Posterior vena cava (tissue), 2 donors: ENCODE measurements at places on chromosomes 3 and 15.
A peak's percentile ranks its signal among the peaks of the same experiment; 100 is the strongest.

DNA sequence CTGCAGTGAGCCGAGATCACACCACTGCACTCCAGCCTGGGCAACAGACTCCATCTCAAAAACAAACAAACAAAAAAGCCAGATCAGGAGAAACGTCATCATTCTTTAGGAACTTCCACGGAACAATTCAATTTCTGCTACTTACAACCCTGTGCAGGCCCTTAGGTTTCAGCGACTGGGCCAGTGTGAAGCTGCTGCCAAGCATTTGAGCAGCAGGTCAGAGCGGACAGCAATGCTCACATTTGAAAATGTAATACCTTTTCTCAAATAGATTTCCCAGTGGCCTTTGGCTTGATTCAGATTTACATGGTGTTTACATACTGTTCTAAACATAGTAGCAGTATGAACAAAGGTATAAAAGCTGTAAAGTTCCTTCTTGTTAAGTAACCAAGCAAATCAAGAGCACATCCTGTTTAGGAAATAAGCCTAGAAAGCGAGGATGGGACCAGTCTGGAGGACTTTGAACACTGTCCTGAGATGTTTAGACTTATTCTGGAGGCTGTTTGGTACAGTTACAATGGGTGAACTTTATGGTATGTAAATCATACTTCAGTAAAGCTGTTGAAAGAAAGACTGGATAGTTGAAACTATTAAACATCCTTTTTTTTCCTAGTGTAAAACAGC lies 141.2 kb downstream of the HCN4 start:
- DNase-seq: no peak

DNA sequence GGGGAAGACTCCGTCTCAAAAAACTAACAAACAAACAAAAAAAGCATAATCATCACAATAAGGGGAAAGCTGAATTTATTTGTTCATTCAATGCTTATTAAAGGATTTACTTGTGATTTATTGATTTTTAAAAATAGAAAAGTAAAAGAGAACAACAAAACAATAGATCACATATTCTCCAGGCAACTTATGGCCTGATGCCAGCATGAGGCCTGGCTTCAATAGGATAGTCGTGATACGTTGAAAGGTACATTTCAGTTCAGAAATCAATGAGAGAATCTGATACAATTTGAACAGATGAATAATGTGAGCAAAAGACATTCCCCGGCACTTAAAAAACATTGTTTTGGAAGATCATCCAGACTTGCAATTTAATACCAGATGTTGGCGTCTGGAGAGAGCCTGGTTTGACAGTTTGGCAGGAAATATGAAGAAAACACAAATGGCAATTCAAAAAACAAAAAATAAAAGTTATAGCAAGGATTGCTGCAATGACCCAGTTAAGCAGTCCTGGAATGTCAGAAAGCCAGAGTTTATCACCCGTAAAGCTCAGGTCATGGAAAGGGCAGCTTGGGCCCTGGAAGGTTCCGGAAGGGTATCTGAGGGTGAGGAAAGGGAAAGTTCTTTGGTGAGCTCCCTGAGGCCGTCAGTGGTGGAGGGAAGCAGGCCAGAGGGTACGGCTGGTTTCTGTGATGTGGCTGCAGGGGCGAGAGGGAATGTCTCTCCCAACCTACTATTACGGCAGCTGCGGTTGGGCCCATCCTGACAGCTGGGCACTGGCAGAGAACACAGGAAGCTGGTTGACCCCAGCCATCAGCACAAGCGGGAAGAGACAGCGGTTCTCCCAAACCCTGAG lies 230.2 kb upstream of the HES1 start:
- DNase-seq: no peak

DNA sequence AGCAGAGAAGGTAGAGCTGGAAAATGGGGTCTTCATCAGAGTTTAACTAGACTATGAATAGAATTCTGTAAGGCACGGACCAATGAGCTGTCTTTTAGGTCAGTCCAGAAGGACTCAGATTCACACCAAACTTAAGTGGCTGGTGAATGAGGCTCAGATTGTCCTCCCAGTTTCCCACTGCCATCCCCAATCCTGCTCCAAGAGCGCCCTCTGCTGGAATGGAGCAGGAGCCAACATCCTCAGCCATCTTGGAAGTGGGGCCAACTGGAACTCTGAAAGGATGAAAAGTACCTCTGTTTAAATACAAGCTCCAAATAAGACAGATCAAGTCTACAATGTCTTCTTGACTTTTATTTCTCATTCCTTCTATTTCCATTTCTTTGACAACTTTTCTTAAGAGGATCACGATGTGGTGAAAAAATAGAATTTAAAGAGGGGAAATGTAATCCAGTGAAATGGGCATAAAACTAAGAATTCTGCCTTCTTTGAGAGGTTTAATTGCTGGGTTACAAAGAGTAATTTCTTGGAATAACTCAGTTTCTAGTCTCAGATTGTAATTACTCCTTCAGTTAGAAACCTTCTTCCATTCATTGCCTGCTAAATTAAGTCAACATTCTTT lies 217.1 kb upstream of the TPRG1 start:
- peak; percentile 95 for DNase-seq

GRCh38 chr15:50145451-50145872 lies 26.4 kb upstream of the ATP8B4 start:
- DNase-seq: no peak

GRCh38 chr3:149507491-149508324 lies 33.2 kb downstream of the TM4SF4 start:
- no peak for DNase-seq
